ENCODE measurements at places on chromosomes 13 and 19. TPM values are rescaled to one million over a fixed set of nuclear protein-coding genes. Genes with fewer than 3 reads are reported as not detected.

GRCh38 chr19:56670961-56671612 is 470 bp downstream of the ZNF835 start:
- no peak for DNase-seq

- DNase-seq = no peak
These were observed 21.6 kb downstream of the SERPINE3 start for GRCh38 chr13:51361106-51361505.

DNA sequence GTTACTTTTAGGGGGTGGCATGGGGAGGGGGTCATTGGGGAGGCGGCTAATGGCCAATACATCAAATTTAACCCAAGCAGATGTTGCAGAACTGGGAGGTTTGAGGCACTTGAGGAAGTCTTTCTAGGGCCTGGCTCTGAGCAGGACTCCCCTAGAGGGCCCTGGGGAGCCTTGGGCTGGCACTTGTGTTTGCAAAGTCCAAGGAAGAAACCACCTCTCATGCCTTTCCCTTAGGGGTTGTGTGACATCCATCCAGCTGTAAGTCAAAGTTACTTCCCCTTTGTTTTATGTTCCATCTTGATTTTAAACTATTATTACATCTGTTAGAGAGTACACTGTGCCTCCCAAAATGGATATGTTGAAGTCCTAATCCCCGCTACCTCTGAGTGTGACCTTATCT is 159.9 kb downstream of the KATNAL1 start:
- peak; percentile 58 for DNase-seq

DNA sequence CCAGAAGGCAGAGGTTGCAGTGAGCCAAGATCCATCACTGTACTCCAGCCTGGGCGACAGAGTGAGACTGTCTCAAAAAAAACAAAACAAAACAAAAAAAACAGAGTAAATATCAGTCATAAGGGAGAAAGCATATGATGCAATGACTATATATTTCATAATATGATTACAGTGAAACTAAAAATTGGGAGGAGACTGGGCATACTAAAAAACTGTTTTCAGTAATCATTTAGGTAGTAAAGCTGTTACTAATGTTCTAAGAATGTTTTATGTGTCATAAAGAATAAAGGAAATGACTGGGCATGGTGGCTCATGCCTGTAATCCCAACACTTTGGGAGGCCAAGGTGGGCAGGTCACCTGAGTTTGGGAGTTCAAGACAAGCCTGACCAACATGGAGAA is 15.9 kb downstream of the ZNF573 start:
- no peak for DNase-seq

DNA sequence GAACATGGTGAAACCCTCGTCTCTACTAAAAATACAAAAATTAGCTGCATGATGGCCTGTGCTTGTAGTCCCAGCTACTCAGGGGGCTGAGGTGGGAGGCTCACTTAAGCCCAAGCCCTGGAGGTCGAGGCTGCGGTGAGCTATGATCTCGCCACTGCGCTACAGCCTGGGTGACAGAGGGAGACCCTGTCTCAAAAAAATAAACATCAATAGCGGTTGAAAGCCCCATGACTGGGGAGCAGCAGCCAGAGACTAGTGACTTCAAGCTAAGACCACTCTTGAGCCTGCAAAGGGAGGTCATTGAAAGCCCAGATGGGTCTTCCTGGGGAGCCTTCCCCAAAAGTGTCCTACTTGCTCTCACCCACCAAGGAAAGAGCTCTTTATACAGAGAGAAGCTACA is 11.9 kb upstream of the ZNF709 start:
- DNase-seq = no peak

DNA sequence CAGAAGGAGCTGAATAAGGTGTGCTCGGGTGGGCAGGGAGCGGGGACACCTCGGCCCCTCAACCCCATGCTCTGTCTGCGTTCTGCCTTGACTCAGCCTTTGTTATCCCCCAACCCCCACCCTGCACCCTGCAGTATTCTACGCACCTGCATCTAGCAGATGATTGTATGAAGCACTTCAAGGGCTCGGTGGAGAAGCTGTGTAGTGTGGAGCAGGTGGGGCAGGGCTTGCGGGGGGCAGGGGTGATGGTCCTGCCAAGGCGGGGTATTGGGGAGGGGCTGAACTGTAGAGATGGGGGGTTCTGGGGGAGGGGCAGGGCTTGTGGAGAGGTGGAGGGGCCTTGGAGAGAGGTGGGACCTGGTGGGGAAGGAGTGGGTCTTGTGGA is 6.1 kb downstream of the STXBP2 start:
- no peak for DNase-seq

GRCh38 chr13:40189898-40190630 is 476.4 kb downstream of the FOXO1 start:
- no peak for DNase-seq

- no peak for DNase-seq
These were observed 4.5 kb downstream of the MAMSTR start for GRCh38 chr19:48714759-48715675.

DNA sequence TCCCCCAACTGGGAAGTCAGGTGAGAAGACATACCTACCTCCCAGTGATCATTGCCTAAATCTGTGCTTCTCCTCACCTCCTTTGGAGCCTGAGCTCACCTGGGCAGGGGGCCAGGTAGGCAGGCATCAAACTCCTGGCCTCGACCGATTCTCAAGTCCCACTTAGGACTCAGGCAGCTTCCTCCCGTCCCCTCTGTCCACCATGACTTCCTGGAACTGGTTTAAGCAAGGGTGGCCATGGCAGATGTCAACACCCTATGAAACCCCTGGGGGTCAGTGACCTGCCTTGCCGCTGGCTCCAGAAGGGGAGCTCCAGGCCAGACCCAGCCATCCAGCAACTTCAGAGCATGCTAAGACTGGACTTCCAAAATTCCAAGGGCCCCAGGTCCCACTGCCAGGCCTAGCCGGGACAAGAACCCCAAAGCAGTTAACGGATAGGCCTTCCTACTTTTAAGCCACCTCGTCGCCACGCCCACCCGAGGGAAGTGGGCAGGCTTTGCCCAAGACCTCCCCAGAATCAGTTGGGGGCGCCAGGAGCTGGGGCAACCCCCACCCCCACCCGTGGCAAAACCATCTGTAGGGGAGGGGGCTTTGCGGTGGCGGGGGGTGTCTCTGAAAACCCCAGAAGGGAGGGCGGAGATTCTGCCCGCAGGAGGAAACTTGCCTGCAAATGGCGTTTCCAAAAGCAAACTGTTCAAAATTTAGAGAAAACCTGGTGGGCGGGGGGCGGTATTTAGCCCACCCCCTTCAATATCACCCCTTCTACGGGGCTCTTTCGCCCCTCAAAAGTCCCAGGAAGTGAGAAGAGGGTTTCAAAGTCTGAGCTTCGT is 657 bp downstream of the PLIN3 start:
- peak; percentile 93 for DNase-seq

GRCh38 chr19:51282335-51282734 is 29.1 kb upstream of the IGLON5 start:
- DNase-seq = no peak

- DNase-seq = no peak
These were observed 101.4 kb downstream of the TUBGCP3 start for GRCh38 chr13:112486386-112487126.

DNA sequence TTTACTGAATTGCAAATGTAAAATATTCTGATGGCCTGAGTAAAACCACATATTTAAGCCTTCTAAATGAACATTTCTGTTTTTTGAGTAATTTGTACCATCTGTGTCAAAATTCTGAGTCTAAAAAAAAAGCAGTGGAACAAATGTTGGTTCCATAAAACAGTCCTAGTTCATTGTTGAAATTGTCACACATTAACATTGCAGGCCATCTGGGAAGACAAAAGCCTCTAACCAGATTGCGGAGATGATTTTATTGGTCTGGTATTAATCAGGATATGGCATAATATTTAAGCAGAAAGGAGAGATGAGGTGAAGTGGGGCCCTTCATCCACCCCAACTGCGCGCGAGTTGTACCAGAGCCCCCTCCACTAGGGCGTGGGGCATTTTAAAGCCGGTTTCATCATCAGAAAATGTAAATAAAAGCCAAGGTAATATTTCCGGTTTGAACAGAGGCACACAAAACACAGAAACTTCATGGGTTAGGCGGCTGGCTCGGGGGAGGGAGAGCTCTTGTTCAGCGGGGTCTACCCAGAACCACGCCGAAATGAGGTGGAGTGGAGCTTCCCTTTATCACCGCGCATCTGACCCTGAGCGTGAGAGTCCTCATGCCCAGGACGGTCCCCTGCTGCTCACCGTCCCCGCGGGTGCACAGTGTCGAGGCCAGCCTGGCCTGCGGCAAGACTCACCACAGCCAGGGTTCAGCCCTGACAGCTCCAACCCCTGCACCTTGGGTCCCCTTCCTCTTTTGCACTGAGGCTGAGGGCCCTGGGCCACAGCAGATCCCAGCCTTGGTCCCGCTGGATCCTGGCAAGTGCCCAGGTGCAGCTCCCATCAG is 169.2 kb downstream of the URI1 start:
- no peak for DNase-seq

DNA sequence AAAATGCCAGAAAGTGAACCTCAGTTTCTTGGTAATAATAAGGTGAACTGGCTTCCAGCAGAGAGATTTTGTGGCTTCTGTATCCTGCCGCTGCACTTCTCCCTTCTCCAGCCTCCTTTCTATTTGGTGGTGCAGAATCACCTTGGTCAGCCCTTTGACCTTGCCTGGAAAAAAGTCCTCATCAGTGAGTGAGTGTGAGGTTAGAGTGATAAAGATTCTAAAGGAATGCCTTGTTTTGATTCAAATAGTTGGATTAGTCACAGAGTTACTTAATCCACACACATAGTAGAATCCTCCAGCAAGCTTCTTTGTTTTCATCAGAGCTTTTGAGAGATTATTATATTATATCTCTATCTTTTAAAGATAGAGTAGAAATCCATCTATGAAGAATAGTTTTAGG is 140.9 kb downstream of the KCNRG start:
- no peak for DNase-seq

DNA sequence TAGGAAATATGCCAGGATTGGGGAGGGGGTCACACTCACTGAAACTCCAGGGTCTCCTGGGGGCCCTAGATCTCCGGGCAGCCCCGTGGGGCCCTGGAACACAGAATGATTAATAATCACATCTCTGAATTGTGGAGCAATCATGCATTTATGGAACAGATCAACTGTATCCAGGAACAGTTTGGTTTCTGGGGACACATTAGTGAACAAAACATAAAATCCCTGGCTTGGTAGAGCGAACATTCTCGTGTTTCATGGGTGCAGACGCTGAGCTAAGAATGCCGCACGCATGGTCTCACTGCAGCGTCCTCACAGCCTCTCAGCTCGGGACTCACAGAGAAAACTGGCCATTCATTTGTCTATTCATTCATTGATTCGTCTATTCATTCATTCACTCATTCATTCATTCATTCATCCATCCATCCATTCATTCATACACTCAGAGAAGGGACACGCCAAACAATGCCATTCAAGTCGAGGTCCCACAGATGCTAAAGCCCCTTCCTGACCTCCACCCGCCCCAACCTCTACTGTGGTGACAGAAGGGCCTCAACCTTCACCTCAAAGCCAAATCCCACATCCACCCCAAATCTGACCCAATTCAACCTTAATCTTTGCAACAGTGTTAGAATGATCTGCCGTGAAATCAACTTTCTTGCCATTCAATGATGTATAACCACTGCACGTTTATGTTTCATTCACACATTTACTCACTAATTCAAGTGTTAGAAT is 35.0 kb upstream of the OLFM2 start:
- DNase-seq = no peak

DNA sequence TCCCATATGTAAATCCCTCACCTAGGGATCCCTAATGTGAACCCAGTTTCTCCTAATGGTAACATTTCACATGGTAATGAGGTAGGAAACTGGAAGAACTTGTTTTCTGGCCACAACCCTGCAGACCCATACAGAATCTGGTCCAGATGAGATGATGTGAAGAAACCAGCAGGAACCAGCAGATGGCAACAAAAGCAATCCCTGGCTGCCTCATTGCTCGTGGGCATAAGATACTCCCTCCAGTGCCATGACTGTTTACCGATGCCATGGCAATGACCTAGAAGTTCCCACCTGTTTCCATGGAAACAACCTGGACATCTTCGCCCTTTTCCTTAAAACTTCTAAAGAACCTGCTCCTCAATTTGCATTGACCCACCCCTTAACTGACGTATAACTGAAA is 1.4 kb upstream of the CD209 start:
- DNase-seq = no peak

- no peak for DNase-seq
These were observed 739.4 kb upstream of the GPC6 start for GRCh38 chr13:92487238-92487637.

DNA sequence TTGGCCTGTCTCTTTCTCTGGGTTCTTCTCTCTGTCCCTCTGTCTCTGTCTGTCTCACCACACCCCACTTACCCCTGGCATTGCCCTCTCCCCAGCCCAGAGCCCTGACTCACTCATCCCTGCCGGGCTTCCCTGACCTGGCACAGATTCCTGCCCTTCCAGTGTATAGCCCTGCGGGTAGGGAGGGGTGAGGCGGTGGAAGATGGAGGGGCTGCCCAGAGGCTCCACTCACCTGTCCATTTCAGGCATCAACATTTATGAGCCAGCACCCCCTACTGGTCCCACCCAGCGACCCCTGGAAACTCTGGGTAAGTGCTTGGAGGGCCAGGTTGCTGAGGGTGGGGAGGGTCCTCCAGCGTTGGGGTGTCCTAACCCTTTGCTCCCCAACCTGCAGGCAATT is 1.0 kb downstream of the NCCRP1 start:
- DNase-seq = no peak

DNA sequence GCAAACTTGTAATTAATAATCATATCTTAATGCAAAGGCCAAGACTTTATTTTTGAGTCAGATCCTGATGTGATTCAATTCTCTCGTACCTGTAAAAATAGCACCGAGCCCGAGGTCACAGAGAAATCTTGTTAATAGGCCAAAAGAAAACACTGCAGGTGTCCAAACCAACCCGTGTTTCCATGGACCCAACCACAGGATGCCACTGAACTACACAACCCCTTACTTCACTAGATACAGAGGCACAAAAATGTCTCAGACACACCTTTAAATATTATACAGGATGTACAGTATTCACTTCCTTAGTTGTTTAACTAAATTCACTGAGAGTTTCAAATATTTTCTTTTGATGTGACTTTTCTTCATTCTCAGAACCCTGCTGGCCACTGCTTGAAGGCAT is 530.9 kb downstream of the MYO16 start:
- DNase-seq = no peak

MAMSTR gene
- polyA plus RNA-seq = 3.6 TPM

CYP4F8 gene
- not detected for polyA plus RNA-seq

SYT3 gene
- polyA plus RNA-seq = 0.02 TPM

RXFP2 gene
- polyA plus RNA-seq = not detected

RGL3 gene
- 11.2 TPM for polyA plus RNA-seq

LHB gene
- polyA plus RNA-seq = 0.50 TPM

ZNF222 gene
- 4.0 TPM for polyA plus RNA-seq

ERFL gene
- 2.2 TPM for polyA plus RNA-seq

Data from spleen (tissue), 13 donors.